Muscle of arm (tissue), 14 donors: ENCODE measurements at places on chromosomes 16 and 17.

DNA sequence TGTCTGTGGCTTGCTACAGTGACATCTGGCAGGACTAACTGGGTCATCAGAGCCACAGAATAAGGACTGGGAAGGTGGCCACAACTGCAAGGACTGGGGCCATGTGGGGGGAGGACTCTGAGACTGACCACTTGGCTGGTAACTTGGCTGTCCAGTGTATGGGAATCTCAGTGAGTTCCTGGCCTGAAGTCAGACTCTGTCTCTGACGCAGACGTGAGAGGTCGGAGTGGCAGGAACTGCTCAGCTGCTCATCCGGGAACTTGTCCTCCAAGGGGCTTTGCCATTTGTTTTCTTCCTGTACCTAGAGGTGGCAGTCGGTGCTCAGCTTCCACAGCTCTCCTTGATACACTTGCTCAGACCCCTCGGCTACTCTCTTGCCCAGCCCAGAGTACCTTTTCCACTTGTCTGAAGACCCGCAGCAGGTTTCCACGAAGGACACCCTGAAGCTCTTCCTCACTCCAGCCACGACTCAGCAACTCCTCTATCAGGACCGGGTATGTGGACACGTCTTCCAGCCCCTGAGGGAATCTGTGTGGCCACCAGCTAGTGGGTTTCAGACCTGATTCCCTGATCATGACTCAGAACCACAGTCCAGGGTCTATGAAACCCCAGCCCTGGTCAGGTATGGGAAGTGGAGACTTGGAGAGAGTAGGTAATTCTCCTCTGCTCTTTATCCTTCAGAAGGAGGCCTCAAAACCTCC is 7.3 kb upstream of the DPEP3 start:
- no peak for DNase-seq

DNA sequence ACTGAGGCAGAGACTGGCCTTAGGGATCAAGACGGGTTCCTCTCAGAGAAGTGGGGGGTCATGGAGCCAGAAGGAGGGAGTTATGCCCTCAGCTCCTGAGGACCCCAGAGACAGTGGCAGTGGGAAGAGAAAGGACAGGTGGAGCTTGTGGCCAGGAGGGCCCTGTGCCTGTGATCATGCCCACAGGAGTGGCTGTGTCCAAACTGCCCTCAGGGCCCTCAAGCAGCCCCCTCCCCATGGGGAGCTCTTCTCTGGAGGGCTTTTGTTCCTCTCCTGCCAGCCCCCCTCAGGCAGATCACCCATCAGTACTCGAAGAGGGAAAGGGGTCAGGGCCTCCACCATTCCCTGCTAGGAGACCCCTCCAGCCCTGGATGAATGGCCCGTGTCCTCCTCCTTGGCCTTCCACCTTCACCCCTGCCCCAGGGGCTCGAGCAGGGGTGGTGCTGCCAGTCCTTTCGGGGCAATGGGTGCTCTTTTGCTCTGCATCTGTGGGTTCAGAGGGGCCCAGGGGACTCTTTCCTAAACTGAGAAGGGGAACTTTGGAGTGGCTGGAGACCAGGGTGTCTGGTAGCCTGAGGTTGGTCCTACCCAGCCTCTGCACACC is 52.7 kb downstream of the BEAN1 start:
- DNase-seq, result no peak

DNA sequence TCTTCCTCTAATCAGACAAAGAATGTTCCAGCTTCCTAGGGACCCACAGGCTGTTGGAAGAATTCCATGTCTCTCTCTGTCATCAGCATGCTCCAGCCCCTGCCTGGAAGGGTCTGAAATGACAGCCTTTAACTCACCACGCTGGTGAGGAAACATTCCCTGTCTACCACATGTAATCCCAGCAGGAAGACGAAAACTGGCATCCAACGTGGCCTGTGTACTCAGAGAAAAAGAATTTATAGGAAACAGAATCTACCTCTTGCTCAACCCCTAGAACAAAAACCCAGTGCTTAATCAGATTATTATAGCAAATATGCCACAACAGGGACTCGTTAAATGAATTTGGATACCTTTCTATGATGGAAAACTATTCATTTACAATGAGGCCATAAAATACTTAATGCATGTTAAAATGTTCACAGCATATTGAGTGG is 147.3 kb upstream of the FOXF1 start:
- DNase-seq, result no peak

DNA sequence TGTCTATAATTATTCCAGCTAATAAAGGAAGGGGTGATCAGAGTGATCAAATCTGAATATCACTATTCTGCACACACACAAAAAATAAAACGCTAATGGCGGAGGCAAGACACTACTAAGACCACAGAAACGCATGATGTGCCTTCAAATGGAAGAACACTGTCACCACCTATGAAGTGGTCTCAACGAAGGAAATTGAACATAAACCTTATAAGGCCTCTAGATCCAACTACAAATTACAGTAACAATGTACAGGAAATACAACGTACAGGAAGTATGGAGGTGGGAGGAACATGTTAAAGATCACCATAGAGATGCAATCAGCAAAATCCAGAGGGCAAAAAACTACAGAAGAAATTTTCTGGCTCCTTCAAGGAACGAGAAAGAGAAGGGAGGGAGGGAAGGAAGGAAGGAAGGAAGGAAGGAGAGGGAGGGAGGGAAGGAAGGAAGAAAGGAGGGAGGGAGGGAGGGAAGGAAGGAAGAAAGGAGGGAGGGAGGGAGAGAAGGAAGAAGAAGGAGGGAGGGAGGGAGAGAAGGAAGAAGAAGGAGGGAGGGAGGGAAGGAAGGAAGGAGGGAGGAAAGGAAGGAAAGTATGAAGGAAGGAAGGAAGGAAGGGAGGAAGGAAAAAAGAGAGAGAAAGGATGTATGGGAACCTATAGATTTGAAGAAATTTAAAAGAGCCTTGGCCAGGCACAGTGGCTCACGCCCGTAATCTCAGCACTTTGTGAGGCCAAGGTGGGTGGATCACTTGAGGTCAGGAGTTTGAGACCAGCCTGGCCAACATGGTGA is 3.1 kb upstream of the SGCA start:
- DNase-seq, result no peak

DNA sequence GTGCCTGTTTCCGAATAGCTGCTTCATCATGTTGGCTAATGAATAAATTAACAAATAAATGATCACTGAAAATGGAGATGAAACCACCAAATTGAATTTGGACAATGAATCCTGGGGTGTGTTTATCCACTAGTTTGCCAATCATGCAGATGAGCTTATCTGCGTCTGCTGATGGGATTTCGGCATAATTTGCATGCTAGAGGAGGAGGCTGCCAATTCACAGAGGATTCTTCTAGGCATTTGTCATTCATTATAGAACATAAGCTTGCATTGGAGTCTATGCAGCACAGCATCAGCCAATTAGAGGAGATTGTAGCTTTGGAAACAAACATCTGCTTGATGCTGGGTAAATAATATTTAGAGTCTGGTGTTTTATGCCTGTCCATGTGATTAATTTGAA is 123.1 kb downstream of the NPIPB5 start:
- no peak for DNase-seq

- no peak for DNase-seq
Observed at GRCh38 chr17:61738249-61738648, 125.1 kb downstream of the BRIP1 start.
